Stimulated activated CD4-positive, alpha-beta T cell treated with anti-CD3 and anti-CD28 coated beads, TNF-alpha, amount 100 ng/mL, for 24 hours (primary cell): ENCODE measurements at places on chromosomes 2 and 18.

GRCh38 chr2:232538671-232539070 is 821 bp upstream of the CHRNG start:
- DNase-seq = no peak

DNA sequence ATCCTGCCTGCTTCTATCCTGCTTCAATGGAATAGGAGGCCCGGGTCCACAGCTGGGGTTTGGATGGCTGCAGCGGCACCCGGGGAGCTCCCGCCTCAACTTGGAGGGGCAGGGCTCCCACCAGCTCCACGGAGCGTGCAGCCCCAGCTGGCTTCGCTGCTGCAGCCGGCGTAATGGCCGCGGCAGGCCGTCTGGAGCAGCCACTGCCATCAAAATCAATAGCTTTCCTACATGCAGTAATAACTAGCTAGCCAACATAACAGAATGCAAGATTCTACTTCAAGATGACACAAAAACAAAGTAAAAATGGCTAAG is 154.2 kb upstream of the RMP24 start:
- no peak for DNase-seq

- no peak for DNase-seq
These were observed 2109.4 kb upstream of the PIK3C3 start for GRCh38 chr18:39845631-39846030.

GRCh38 chr18:3982541-3982940 is 472.6 kb downstream of the DLGAP1 start:
- no peak for DNase-seq

GRCh38 chr18:75818383-75818782 is 390.9 kb upstream of the SMIM21 start:
- DNase-seq = no peak
